ENCODE measurements at places on chromosomes 2 and 18.

GRCh38 chr2:200301953-200302858 lies 4.3 kb upstream of the SPATS2L start:
- no peak for DNase-seq

GRCh38 chr2:101736861-101737291 lies 39.4 kb downstream of the MAP4K4 start:
- peak; percentile 33 for DNase-seq

DNA sequence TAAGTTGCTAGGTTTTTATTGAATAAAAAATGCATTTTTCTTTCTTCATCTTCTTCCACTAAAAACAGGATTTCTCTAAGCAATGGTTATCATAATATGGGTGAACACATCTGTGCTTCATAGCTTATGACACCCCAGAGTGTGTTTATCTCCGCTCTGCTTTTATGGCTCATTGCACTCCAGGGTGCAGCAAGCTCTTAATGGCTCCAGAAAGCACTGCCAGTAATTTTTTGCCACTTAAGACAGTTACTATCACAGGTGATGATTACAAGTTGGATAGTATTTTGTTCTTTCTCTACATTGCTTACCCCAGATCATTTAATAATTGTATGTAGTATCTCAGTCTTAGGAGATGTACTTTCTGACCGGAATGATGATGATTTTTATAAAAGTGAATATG lies 239.3 kb upstream of the CDH20 start:
- no peak for DNase-seq

DNA sequence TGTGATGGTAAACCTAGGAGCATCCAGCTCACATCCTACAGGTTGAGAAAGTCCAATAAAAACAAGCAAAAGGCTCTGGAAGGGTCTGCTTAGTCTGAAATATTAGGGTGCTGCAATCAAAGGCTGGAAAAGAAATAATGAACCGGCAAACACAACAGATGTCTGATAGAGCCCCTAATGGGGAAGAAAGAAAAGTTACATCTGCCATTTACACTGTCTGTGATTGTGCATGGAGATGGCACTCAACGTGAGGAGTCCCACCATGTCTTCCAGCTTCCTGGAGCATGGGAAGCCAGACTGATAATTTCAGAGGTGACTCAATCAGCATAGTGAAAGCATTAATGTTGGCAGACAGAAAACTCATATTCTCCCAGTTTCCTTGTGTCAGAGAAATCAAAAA lies 307.8 kb downstream of the EPHA4 start:
- no peak for DNase-seq

DNA sequence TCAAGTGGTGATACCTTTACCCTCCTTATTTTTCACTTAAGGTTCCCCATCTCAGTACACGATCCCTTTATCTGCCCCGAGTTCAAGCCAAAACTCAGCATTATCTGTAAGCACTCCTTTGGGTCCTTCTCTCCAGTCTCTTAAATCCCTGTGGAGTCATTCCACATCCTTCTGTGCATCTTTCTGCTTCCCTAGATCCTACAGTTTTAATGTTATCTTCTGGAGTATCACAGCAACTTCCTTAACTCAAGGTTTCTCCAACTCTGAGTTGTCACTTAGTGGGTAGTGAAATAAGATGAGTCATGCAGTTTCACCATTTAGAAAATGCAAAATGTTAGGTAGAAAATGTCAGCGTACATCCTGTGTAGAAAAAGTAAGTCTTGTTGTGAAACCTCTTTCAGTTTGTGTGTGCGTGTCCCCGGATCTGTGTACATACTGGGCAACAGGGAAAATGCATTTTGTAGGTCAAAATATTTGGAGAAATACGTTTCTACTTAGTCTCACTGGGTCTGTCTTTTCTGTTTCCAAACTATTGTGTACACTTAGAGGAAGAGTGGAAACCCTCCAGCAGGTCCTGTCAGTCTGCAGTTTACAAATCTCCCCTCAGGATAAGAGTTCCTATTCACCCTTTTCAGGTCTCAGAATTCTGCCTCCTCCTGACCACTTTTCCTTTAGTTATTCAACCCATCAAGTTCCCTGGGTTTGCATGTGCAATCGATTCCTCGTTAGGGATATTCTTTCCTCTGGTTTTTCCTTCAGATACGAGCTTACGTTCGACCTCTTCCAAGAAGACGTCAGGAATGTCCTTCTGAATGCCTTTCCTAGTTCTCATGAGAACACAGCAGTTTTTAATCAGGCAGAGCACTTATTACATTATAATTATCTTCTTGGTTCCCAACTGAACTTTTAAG lies 154.8 kb downstream of the TGIF1 start:
- DNase-seq, result peak; percentile 88

- no peak for DNase-seq
These were observed 95.9 kb upstream of the ZBTB14 start for GRCh38 chr18:5391409-5391808.

GRCh38 chr18:22168360-22168921 lies 948 bp upstream of the GATA6 start:
- DNase-seq, result peak; percentile 33

- DNase-seq, result no peak
These were observed 85.1 kb upstream of the FZD5 start for GRCh38 chr2:207854484-207855440.

GRCh38 chr2:112880091-112880531 lies 30.9 kb upstream of the IL37 start:
- no peak for DNase-seq
